ENCODE measurements at places on chromosomes 3 and 15.

GRCh38 chr3:51977446-51978142 is 2.7 kb downstream of the ABHD14A start:
- DNase-seq, result peak; percentile 74

GRCh38 chr3:161336661-161337060 is 34.7 kb downstream of the SPTSSB start:
- DNase-seq, result no peak

GRCh38 chr3:106534206-106534605 is 665.4 kb upstream of the CBLB start:
- peak; percentile 84 for DNase-seq

DNA sequence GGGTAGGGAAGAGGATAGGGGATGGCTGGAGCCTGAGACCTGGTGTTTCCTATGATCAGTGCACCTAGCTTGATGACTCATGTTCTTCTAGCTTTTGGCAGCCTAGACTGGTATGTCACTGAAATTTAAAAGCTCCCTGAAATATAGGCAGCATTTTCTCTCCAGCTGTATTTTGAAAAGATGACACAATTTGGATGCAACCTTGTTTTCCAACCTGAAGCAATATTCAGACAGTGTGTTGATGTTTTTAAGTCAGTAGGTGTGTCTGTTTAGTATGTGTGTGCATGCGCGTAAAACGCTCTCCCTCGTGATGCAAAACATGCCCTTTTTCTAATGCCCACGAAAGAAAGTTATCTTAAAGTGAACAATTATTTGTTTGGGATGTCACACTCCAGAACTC is 58.5 kb downstream of the RPL22L1 start:
- no peak for DNase-seq

GRCh38 chr3:125062904-125063618 is 7.3 kb upstream of the HEG1 start:
- DNase-seq, result no peak

DNA sequence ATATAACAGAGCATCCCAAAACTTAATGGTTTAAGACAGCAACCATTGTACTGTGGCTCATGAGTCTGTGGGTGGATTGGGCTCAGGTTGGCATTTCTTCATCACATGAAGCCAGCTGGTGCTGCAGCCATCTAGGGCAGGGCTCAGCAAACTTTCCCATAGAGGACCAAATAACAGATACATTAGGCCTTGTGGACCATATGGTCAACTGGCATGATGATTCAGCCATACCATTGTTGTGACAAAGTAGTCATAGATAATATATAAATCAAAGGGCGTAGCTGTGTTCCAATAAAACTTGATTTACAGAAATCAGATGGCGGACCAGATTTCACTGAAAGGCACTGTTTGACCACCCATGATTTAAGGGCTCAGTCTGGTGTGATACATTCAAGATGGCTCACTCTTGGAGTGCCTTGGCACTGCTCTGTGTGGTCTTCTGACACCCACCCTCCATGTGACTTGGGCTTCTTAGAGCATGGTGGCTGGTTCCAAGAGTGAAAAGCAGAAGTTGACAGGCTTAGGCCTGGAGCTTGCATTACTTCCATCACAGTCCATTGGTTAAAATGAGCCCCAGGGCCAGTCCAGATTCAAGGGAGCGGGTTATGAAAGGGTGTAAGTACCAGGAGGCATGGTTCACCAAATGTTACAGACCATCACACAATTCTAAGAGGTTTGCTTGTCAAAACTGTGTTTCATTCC is 40.8 kb upstream of the BHLHE40 start:
- no peak for DNase-seq

DNA sequence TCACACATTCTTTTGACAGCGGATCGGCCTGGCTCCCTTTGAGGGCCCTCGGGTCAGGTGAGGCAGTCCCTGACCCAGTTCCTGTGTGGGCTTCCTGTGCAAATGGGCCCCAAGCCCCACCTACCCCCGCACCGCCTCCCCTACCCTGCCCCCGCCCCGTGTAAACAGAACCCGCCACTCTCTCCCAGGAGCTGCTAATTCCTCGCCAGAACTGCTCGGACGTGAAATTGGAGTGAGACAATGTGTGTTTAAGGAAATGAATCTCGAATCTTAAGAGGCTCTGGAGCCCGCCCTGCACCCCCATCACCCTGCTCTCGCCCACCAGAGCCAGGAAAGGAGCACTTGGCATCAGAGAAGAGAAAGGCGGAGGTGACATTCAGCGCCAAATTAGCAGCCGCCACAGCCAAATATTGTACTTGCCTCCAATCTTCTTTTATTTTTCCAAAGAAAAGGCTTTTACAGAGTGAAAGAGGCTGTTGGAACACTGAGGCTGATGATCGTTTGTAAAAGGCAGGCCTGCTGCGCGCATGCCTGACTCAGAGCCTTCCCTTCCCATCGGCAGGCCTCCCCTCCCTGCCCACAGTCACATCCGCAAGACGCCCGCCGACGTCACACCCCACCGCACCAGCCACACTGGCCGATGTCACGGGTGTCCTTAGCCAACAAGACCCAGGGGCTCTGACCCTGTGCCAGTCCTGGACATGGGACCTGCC is 53.1 kb downstream of the CACNA2D2 start:
- DNase-seq, result no peak

DNA sequence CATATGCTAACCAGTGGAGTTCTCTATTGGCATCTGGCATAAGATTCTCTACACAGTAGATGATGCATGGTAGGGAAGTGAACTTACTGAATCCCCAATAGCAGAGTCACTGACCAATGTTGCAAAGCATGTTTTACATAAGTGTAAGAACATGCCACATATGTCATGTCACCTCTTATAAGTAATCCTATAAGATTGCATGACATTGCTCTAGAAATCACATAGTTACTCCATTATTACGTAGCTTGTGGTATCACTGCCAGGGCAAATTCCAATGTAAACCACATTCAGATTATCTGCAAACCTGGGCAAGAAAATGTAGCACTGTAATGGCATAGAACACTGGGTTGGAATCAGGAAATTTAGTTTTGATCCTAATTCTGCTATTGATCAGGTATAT is 198.2 kb upstream of the UMPS start:
- DNase-seq, result no peak

DNA sequence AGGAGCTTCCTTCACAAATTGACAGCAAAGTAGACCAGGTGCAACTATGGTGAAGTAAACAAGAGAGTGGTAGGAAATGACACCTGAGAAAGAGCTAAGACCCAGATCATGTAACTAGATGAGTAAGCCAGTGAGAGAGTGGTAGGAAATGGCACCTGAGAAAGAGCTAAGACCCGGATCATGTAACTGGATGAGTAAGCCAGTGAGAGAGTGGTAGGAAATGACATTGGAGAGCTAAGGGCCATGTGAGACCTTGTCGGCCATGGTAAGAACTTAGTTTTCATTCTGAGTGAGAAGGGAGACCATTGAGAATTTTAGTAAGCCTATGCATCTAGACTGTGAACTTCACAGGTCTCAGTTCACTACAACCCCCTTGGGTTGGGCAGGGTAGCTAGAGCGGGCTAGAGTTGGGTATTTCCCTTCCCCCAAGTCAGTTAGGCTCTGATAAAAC is 5.4 kb upstream of the SENP7 start:
- no peak for DNase-seq

- no peak for DNase-seq
These were observed 901 bp upstream of the RASSF1 start for GRCh38 chr3:50341537-50341936.

DNA sequence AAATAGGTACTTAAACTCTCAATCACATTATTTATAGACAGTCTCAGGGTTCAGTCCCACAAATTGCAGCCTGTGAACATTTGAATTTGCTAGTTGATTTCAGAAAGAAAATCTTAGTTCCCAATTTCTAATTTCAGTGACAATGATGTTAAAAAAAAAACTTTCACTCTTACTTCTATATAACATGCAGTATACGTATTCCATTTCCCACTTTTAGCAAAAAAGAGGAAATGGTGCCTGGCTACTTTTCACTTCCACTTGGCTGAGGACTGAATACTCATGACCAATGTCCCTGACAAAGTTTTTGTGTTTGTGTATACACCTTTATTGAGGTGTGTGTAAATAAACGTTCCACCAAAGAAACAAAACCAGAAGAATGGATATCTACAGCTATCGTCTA is 32.1 kb upstream of the XCR1 start:
- DNase-seq, result no peak

GRCh38 chr15:55402707-55403106 is 5.5 kb downstream of the CCPG1 start:
- no peak for DNase-seq

DNA sequence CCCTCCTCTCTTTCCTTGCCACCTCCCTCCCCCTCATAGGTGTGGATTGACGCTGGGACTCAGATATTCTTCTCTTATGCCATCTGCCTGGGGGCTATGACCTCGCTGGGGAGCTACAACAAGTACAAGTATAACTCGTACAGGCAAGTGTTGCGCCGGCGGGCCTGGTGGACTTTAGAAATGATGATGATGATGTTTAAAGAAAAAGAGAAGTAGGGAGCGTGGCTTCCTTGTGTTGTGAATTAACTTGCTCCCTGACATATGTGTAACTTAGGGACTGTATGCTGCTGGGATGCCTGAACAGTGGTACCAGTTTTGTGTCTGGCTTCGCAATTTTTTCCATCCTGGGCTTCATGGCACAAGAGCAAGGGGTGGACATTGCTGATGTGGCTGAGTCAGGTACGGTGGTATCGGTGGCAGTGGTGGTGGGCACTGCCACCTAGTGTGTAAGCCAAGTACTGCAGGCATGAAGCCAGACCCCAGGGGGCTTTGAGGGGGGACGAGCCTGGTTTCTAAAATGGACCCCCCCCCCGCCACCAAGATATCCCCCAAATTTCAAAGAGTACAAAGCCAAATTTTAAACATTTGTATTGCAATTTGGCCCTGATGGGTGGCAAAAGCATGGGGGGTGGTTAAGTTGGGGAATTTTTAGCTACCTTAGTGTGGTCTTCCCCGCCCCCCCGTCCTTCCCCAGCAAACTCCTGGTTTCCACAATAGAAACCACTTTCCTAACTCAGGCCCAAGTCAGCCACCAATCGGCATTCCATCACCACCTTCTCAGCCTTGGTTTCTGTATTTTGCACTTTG is 65.6 kb downstream of the SLC6A6 start:
- no peak for DNase-seq

- DNase-seq, result no peak
These were observed 82.7 kb upstream of the SELENOK start for GRCh38 chr3:53974324-53974723.

GRCh38 chr3:99873269-99874102 is 55.8 kb downstream of the CMSS1 start:
- DNase-seq, result no peak

- DNase-seq, result no peak
These were observed 36.0 kb downstream of the FBLN2 start for GRCh38 chr3:13584901-13585300.

GRCh38 chr15:35519541-35520149 is 26.3 kb downstream of the DPH6 start:
- DNase-seq, result peak; percentile 19

GRCh38 chr3:101859882-101860448 is 10.7 kb downstream of the NFKBIZ start:
- no peak for DNase-seq

GRCh38 chr3:117540597-117540996 is 831.0 kb downstream of the TUSC7 start:
- no peak for DNase-seq

DNA sequence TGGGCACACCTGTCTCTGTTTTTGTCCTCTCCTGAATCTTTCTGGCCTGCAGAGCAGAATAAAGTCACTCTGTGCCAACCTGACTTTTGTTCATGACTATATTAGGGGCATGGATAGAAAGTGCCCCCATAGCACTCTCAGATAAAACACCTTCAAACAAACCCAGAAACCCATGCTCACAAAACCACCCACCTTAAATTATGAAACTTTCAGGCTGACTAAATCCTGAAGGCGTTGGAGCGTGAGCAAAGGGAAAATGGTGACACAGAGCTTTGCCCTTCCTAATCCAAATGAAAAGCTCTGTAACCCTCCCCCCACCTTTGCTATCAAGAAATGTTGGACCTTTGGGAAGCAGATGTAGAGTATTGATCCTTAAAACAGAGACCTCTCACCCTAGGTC is 138.9 kb downstream of the IGF1R start:
- no peak for DNase-seq

GRCh38 chr15:77541421-77542181 is 91.1 kb downstream of the LINGO1 start:
- DNase-seq, result no peak

DNA sequence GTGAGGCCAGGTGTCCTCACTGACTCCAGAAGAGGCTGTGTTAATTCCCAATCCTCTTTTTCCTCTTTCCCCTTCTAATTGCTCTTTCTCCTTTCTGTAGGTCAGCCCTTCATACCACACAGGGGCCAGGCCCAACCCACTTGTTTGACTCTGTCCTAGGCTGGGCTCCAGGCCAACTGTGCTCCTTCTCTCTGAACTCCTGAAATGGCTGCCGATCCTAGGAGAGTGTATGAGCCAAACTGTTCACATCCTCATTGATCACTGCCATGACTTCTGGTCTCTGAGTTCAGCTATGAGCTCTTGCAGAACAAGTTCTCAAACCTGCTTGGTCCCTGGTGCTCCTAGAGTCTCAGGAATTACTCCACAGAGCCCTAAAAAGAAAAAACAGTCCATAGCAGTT is 145.1 kb downstream of the VGLL4 start:
- DNase-seq, result no peak

- no peak for DNase-seq
These were observed 38.0 kb downstream of the SHC4 start for GRCh38 chr15:48925714-48926223.

- no peak for DNase-seq
These were observed 583.0 kb upstream of the ROBO1 start for GRCh38 chr3:80350771-80351170.

DNA sequence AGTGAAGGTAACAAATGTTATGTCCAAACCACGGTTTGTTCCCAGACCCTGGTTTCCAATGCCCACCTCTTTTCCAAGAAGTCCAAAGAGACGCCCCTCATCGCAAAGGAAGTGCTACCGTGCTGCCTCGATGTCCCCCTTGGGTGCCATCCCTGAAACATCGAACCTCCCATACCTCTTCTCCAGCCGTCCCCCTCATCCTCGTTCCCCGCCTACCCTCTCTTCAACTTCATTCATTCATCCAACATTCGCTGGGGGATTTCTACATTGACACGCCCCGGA is 467 bp downstream of the TIPIN start:
- no peak for DNase-seq

GRCh38 chr3:154235330-154235729 is 89.0 kb downstream of the DHX36 start:
- no peak for DNase-seq
